Fibroblast of mammary gland (primary cell): ENCODE measurements at places on chromosomes 13 and 19.
A peak's percentile ranks its signal among the peaks of the same experiment; 100 is the strongest.

DNA sequence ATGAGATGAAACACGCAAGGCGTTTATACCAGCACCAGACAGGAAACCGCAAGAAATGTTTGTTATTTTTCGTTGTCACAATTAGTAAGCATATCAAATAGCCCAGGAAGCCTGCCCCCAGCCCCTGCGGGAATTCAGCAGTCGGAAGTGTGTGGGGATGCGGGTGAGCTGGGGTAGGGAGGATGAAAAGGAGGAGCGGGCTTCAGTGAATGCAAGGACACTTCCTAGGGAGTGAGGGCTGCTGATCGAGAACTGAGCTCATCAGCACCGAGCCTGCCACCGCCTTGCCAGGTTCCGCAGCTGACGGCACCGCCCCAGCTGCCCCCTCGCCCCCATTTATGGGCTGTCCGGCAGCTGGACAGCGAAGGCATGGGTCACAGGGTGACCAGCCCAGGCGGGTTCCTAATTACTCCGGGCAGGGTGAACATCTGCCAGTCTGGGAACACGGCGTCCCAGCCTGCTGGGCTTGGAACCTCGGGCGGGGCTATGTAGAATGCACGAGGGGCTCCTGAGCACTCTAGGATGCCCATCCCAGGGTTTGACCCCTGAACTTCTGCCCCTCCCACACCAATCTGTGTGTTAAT, 1.6 kb upstream of the BEST2 start:
- peak; percentile 30 for DNase-seq

GRCh38 chr13:19573120-19573716, 11.9 kb upstream of the TPTE2 start:
- no peak for DNase-seq

DNA sequence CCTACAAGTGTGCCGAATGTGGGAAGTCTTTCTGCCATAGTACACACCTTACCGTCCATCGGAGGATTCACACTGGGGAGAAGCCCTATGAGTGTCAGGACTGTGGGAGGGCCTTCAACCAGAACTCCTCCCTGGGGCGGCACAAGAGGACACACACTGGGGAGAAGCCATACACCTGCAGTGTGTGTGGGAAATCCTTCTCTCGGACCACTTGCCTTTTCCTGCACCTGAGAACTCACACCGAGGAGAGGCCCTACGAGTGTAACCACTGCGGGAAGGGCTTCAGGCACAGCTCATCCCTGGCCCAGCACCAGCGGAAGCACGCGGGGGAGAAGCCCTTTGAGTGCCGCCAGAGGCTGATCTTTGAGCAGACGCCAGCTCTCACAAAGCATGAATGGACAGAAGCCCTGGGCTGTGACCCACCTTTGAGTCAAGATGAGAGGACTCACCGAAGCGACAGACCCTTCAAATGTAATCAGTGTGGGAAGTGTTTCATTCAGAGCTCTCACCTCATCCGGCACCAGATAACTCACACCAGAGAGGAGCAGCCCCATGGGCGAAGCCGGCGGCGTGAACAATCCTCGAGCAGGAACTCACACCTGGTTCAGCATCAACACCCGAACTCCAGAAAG, 10.3 kb upstream of the ERVK3-1 start:
- DNase-seq: no peak

DNA sequence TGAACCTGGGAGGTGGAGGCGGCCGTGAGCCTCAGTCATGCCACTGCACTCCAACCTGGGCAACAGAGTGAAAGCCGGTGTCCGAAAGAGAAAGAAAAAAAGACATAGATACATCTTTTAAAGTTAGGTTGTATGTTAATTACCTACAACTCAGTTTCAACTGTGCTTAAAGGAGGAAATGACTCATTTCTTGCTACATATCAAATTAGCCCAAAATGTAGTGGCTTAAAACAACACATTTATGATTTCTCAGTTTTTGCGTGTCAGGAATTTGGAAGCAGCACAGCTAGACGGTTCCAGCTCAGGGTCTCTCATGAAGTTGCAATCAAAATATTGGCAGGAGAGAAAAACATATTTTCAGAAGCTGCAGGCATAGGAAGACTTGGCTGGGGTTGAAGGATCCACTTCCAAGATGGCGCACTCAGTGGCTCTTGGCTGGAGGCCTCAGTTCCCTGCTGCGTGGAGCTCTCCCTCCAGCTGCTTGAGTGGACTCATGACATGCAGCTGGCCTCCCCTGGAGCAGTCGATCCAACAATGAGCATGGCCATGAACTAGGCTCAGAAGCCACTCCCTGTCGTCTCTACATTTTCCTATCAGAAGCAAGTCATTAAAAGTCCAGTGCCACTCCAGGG, 7.1 kb downstream of the LDLR start:
- peak; percentile 71 for DNase-seq

- DNase-seq: no peak
Observed at GRCh38 chr13:31380715-31381114, 180.9 kb downstream of the B3GLCT start.

DNA sequence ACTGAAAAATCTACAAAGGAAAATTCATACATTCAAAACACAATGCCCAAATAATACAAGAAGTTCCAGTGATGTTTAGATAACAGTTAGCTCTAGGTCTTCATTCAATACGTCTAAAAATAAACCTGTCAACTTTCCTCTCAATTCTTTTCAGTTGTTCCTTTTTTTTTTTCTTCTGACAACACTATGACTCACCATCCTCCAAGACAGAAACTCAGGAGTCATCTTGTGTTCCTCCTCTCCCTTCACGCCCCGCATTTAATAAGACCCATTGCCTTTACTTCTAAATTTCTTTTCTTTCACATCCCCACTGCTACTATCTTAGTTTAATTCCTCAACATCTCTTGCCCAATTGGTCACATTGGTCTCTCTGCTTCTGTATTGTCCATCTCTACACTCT, 759.9 kb downstream of the GPC5 start:
- DNase-seq: peak; percentile 65

DNA sequence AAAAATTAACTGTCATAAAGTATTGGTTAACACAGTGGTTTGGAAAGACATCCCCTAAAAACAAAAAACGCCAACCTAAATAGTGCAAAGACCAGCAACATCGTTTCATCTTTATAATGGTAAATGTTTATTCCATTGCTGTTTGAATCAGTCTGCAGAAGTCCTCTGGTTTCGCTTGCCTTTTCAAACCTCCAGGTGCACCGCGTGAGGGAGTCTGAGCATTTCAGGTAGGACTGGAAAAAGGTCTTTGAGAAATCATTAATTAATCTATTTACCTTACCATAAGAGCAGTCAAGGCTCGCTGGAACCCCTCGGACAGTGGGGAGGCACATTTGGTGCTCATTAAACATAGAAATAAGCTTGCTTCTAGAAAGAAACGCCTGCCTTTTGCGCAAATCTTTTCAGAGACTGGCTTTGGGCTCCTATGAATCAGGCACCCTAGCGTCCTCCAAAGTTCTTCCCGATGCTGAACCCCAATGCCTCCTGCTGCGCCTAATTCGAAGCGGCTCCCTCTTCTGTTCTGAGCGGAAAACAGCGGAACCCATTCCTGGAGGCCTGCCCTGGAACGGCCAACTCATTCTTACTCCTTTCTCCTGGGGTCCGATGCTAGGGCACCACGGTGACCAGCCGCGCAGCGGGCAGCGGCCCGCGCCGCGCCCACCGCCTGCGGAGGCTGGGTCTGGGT, 951 bp upstream of the MTUS2 start:
- DNase-seq: peak; percentile 41

GRCh38 chr13:77583581-77583980, 48.1 kb downstream of the SCEL start:
- no peak for DNase-seq

GRCh38 chr13:31154939-31155338, 6.8 kb downstream of the HSPH1 start:
- DNase-seq: no peak

- DNase-seq: peak; percentile 60
Observed at GRCh38 chr13:110361365-110361911, 54.4 kb downstream of the COL4A2 start.

DNA sequence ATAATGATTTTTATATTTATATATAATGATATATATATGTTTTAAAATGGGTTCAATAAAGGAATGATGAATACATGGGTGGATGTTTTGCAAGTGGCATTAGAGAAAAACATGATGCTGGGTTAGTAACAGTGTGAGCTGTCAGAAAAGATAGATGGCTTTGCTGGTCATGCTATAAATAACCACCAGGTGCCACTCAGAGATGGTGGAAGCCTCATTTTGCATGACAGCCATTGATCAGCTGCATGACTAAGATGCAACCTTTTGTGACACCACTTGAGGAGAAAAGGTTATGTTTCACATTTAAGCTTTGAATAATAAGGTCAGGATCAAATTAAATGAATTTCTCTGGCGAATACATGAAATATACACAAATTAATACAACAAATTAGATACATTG, 737.7 kb downstream of the PCDH9 start:
- DNase-seq: no peak

DNA sequence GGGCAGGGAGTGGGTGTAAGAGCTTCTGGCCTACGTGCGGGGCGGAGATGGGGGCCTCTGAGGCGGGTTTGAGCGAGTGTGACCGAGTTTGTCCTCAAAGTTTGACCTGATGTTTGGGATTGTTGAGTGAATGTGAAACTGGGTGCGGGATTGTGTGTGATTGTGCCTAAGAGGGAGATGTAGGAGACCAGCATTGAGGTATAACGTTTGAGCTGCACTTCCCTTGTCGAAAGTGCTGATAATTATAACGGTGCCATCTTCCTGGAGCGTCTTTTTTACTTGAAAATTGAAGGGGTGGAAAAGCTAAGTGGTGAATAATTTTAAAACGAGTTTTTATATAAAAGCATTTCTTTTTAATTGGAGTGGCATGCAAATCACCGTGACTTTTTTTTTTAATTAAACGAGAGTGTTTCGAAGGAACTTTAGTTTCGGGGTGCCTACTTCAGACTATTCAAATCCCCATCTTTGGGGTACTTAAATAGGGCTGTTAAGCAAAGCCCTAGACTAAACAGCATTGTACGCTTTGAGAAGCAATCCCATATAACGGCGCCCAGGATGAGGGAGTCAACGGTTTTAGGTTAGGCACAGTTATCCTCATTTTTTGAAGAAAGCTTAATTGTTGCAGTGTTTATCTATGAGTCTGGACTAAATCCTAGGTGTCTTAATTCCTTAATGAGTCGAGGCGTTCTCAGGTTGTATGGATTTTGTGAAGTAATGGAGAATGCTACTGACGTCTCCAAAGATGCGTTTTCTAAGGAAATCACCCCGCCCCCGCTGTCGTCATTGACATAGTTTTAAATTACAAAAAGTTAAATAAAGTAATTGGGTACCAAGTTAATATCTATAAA, 594 bp downstream of the ZNF146 start:
- peak; percentile 35 for DNase-seq

DNA sequence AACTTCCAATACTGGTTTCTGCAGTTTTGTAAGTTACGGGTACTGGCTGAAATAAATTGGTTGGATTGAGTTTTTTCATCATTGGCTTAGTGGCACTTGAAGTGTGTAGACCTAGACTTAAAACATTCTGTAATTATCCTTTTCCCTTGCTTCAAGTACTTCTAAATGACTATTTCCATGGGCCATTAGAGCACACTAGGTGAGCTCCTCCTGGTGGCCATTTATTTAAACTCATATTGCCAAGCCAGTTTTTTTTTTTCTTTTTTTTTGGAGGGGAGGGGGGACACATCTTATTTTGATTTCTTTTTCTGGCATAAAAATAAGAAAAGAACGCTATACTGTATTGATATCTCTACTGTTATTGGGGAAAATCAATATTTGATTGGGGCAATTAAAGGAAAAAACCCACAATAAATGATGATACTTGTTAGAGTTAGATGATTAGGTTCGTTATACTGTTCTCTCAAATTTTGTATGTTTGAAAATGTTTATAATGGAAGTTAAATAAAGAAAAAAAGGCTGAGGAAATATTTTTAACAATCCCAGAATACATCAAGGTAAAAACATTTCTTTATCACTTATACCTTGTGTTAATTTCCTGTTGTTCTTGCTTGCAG, 82.9 kb downstream of the PDS5B start:
- DNase-seq: peak; percentile 68

DNA sequence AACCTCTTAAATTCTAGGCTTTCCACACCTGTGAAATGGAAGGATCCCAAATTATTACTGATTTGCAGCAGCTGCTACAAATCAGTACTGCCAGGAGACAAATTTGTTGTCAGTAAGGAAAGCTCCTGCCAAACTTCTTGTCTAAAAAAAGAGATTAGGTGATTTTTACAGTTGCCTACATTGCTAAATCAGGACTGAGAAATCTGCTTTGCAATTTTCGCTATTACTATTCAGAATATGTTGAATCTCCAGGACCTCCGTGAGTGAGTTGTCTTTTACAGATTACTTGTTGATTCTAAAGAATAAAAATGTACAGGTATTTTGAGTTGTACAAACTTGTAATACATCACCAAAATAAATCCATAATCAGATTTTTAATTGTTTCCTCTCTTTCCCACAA, 1815.9 kb downstream of the PCDH9 start:
- no peak for DNase-seq

- DNase-seq: peak; percentile 75
Observed at GRCh38 chr13:79392882-79393563, 13.0 kb downstream of the RBM26 start.

- DNase-seq: no peak
Observed at GRCh38 chr13:113749967-113750366, 9.1 kb upstream of the TMEM255B start.

DNA sequence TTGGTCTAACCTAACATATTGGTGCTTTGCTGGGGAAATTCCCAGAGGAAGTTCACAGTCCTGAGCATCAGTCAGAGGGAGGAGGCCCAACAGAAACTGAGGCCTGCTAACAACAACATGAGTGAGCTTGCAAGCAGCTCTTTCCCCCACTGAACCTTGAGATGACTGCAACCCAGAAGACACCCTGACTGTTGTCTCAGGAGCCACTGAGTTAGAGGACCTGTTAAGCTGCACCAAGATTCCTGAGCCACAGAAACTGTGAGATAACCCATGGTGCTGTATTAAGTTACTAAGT, 193.2 kb upstream of the UBL3 start:
- no peak for DNase-seq

DNA sequence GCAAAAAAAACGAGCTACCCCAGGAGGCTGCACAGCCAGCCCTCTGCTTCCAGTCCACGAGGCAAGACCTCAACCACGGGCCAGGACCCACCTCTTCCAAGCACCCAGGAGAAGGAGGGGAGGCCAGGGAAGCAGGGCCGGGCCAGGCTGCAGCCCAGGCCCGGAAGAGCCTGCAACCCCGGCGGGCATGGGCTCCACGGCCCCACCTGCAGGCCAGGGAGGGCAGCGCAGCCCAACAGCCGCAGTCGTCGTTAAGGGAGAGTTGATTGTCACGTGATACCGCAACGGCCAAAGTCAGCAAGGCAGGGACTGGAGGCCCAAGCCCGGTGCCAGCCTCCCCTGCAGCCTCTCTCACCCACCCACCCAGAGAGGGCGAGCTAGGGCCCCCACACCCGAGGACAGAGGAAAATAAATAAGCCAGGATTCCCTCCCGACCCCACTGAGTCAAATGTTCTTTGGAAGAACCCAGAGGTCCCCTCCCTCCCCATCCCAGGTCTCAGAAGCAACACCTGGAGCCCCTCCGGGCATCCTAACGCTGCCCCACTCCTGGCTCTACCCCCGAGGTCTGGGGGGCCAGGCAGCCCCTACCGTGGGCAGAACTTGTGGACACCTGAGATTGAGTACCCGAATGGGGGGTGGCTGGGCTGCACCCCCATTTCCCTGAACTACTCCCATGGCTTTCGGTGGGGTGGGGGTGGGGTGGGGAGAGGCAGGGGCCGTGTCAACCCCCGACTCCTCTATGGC, 5.2 kb upstream of the REXO1 start:
- peak; percentile 76 for DNase-seq

GRCh38 chr19:52206481-52206880, 16.6 kb downstream of the PPP2R1A start:
- DNase-seq: no peak

GRCh38 chr13:70330697-70331361, 222.6 kb upstream of the KLHL1 start:
- DNase-seq: no peak

- DNase-seq: no peak
Observed at GRCh38 chr13:43963726-43964125, 84.0 kb downstream of the LACC1 start.
